ENCODE measurements at places on chromosomes 4 and X. TPM values are rescaled to one million over a fixed set of nuclear protein-coding genes. Genes with fewer than 3 reads are reported as not detected.

The IL2RG gene
- total RNA-seq: 306 TPM

The STK32B gene
- not detected for total RNA-seq

The CYBB gene
- total RNA-seq: 1.1 TPM

The ZXDB gene
- 21.3 TPM for total RNA-seq

The SMIM31 gene
- not detected for total RNA-seq

The FGFR3 gene
- total RNA-seq: 0.90 TPM

The GPR50 gene
- total RNA-seq: not detected

The C1QTNF7 gene
- not detected for total RNA-seq

The DCLK2 gene
- total RNA-seq: 0.15 TPM

GRCh38 chrX:151679798-151680402 is 15.4 kb upstream of the PRRG3 start:
- no peak for DNase-seq
- H3K4me3 ChIP-seq: no peak overlapping the region
- H3K4me1 ChIP-seq: no peaks in the 10 kb centered on the region
- H3K36me3 ChIP-seq: no peaks in the 10 kb centered on the region
- H3K27ac ChIP-seq: no peak overlapping the region

GRCh38 chr4:86919561-86920223 is 15.1 kb upstream of the AFF1 start:
- DNase-seq: no peak
- H3K27ac ChIP-seq: no peak overlapping the region
- H3K27me3 ChIP-seq: no peaks in the 10 kb centered on the region
- H3K4me3 ChIP-seq: no peak overlapping the region
- H3K4me1 ChIP-seq: no peaks in the 10 kb centered on the region

DNA sequence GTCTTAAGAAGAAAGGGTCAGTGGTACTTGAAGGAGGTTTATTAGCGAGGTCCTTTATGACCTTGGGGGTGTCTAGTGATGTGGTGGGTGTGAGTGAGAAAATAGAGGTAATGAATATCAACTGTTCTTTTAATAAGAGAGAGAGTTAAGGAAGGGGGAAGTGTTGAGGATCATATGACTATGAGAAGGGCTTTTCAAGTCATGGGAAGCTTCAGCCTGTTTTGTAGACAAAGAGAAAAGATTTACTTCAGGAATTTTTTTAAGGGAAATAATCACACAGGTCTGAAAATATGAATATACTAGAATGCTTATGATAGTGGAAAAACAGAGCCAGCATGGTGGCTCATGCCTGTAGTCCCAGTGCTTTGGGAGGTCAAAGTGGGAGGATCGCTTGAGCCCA is 41.3 kb upstream of the MTMR1 start:
- H3K27ac ChIP-seq: no peak overlapping the region
- DNase-seq: no peak
- no peaks in the 10 kb centered on the region for H3K36me3 ChIP-seq
- H3K4me3 ChIP-seq: no peak overlapping the region
- H3K4me1 ChIP-seq: no peaks in the 10 kb centered on the region

- DNase-seq: no peak
- no peak overlapping the region for H3K27ac ChIP-seq
- H3K36me3 ChIP-seq: no peaks in the 10 kb centered on the region
Measured at GRCh38 chr4:81214144-81214880, 710 bp downstream of the PRKG2 start.

GRCh38 chrX:131063613-131064012 is 5.5 kb downstream of the ARHGAP36 start:
- DNase-seq: no peak
- H3K4me3 ChIP-seq: no peak overlapping the region
- H3K36me3 ChIP-seq: no peaks in the 10 kb centered on the region
- H3K27ac ChIP-seq: no peak overlapping the region
- H3K27me3 ChIP-seq: peaks cover 28% of the 10 kb centered on the region
- no peaks in the 10 kb centered on the region for H3K4me1 ChIP-seq

- no peaks in the 10 kb centered on the region for H3K36me3 ChIP-seq
- H3K4me1 ChIP-seq: no peaks in the 10 kb centered on the region
- no peak for DNase-seq
- no peaks in the 10 kb centered on the region for H3K27me3 ChIP-seq
- no peak overlapping the region for H3K27ac ChIP-seq
Measured at GRCh38 chr4:146235654-146236177, 21.4 kb downstream of the REELD1 start.

DNA sequence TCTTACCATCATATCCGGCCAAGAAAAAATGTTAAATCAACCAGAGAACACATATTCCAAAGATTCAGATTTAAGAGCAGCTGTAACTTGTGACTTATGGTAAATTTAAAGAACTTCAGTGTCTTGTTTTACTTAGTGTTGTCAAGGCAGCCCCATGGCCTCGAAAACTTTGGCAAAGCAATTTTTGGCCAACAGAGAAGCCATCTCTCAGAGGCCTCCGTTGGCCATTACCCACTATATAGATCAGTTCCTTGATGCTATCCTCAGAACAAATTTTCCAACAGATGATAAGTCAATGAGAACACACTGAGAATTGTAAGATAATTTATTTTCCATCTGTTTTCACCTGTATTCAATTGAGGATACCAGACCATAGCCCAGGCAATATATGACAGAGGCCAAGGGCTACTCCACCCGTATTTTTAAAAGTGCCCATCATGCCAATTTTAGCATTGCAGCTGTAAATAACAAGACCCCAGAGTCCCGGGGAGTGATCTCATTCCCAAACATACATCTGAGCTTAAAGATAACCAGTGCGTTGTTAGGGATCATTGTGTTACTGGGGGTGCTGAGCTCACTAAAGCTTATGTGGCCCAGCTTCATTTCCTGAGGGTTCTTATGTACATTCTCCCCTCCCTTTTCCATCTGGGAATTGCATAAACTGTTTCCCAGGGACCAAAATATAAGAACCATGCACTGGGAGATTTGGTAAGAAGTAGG is 50.0 kb upstream of the PDHA1 start:
- DNase-seq: no peak
- H3K27ac ChIP-seq: no peak overlapping the region
- H3K27me3 ChIP-seq: no peaks in the 10 kb centered on the region

GRCh38 chr4:25466966-25467697 is 90.1 kb downstream of the ANAPC4 start:
- H3K4me3 ChIP-seq: no peak overlapping the region
- H3K36me3 ChIP-seq: no peaks in the 10 kb centered on the region
- no peaks in the 10 kb centered on the region for H3K27me3 ChIP-seq
- DNase-seq: no peak
- no peaks in the 10 kb centered on the region for H3K4me1 ChIP-seq

DNA sequence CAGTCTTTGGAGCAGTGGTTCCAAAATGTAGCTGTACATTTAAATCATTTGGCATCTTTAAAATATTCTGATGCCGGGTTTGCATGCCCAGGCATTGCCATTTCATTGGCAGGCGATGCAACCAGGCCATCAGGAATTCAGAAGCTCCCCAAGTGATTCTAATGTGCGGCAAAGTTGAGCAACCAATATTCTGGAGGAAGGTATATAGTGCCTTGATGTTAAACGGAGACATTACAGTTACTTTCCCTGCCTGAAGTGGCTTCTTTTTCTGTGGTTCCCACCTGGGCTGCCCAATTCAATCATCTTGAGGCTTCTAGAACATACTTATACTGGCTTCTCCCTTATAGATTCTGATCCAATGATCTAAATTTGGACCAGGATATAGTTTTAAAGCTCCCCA is 68.7 kb upstream of the PGM2 start:
- H3K36me3 ChIP-seq: no peaks in the 10 kb centered on the region
- H3K4me1 ChIP-seq: peaks cover 24% of the 10 kb centered on the region
- no peak overlapping the region for H3K27ac ChIP-seq
- DNase-seq: no peak
- no peak overlapping the region for H3K4me3 ChIP-seq

GRCh38 chr4:37604461-37604860 is 81.7 kb downstream of the RELL1 start:
- no peak overlapping the region for H3K27ac ChIP-seq
- no peaks in the 10 kb centered on the region for H3K27me3 ChIP-seq
- H3K4me1 ChIP-seq: peaks cover 6% of the 10 kb centered on the region
- no peak for DNase-seq

GRCh38 chrX:53435997-53436396 is 1.8 kb upstream of the HSD17B10 start:
- no peak overlapping the region for H3K4me3 ChIP-seq
- no peaks in the 10 kb centered on the region for H3K27me3 ChIP-seq
- peak; percentile 41 for DNase-seq
- H3K36me3 ChIP-seq: no peaks in the 10 kb centered on the region
- H3K27ac ChIP-seq: no peak overlapping the region

DNA sequence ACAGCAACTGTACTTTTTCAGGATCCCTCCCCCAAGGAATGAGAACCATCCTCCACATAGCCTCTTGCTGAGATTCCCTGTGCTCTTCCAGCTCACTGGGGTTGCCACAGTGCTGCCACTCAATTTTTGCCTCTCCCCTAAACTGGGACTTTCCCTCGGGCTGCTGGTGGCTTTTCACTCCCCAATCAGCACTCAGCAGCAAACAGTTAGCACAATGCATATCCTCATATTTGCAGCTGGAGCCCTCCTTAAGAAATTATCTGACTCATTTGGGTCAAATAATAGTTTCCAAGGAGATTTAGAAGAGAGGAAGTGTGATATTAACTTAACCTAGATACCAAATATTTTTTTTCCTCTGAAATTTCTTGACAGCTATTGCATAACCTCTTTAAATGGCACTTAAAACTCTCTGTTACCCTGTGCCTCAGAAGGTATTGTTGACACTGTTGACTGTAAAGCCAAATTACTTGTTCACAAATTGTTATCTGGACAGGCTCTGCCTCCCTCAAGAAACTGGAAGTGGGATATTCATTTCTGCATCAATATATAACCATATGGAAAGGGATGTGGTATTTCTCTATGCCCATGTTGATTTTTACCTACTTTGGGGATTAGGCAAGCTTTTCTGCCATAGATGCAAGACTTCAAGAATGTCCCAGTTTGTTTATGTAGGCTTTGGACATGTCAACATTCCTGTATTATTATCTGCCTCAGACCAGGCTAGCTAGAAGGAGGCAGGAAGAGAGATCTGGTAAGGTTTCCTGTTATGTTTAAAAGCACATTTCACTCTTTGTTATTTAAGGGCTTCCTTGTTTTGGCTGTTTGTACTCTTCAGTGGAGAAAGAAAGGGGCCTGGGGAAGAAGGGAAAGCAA is 58.0 kb downstream of the SEPTIN11 start:
- H3K4me1 ChIP-seq: peaks cover 31% of the 10 kb centered on the region
- peak; percentile 9 for DNase-seq
- H3K4me3 ChIP-seq: no peak overlapping the region
- peak overlapping the region; percentile 50 for H3K27ac ChIP-seq
- H3K36me3 ChIP-seq: no peaks in the 10 kb centered on the region

GRCh38 chr4:21752616-21753015 is 196.0 kb downstream of the KCNIP4 start:
- no peaks in the 10 kb centered on the region for H3K36me3 ChIP-seq
- DNase-seq: no peak
- H3K27ac ChIP-seq: no peak overlapping the region
- no peak overlapping the region for H3K4me3 ChIP-seq

DNA sequence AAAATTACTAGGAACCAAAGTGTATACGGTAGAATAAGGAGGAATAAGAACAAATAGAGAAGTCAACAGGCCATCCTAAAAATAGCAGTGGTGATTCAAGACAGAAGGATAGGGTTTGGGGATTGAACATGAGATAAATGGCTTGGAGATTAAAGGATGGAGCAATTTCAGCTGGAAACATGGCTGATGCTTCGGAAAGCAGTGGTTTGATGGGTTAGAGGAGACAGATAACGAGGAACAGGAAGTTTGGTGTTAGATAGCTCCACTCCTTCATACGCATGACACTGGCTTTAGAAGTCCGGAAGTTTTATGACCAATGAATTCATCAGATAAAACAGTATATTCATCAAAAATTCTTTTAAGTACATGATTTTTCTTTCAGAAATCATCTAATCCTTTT is 70.8 kb upstream of the GALNTL6 start:
- no peaks in the 10 kb centered on the region for H3K27me3 ChIP-seq
- no peak overlapping the region for H3K4me3 ChIP-seq
- no peak for DNase-seq
- H3K36me3 ChIP-seq: no peaks in the 10 kb centered on the region
- H3K4me1 ChIP-seq: no peaks in the 10 kb centered on the region

DNA sequence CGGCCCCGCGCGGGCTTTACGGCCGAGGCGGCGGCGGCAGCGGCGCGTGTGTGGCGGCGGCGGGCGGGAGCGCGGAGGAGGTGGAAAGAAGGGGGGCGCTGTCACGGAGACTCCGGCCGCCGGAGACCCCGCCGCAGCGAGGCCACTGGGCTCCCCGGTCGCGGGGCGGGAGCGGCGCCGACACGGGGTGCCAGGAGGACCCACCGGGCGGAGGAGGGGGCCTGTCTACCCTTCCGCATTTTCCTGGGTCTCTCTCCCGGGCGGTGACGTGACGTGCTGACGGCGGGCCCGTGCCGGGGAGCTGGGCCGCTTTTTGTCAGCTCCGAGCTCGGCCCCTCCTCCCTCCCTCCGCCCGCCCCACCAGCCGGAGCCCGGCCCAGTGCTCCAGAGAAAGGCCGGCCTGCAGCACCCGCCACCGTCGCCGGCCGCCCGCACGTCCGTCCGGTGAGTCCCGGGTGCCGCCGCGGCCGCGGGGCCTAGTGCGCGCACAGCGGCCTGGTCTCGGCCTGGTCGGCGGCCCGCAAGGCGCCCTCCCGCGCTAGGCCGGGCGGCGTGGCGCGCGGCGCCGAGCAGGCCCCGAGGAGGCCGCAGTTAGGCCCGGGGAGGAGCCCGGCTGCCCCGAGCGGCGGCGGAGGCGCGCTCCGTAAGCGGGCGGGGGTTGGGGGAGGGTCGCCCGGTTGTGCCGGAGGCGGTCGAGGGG is at the start of gene ZFX:
Gene ZFX, plus strand, starts transcription at position 379 of the 700 bp plus-strand sequence. CDS start 23,014 bp downstream, outside the sequence.
- H3K27ac ChIP-seq: peak within 1 kb of the TSS; percentile 89
- peak within 1 kb of the TSS; percentile 95 for H3K4me3 ChIP-seq
- H3K27me3 ChIP-seq: no peaks in the 10 kb centered on the region
- DNase-seq: peak; percentile 63

GRCh38 chrX:93404121-93404520 is 269.3 kb downstream of the NAP1L3 start:
- no peaks in the 10 kb centered on the region for H3K27me3 ChIP-seq
- H3K27ac ChIP-seq: no peak overlapping the region
- H3K4me1 ChIP-seq: no peaks in the 10 kb centered on the region
- no peak for DNase-seq

DNA sequence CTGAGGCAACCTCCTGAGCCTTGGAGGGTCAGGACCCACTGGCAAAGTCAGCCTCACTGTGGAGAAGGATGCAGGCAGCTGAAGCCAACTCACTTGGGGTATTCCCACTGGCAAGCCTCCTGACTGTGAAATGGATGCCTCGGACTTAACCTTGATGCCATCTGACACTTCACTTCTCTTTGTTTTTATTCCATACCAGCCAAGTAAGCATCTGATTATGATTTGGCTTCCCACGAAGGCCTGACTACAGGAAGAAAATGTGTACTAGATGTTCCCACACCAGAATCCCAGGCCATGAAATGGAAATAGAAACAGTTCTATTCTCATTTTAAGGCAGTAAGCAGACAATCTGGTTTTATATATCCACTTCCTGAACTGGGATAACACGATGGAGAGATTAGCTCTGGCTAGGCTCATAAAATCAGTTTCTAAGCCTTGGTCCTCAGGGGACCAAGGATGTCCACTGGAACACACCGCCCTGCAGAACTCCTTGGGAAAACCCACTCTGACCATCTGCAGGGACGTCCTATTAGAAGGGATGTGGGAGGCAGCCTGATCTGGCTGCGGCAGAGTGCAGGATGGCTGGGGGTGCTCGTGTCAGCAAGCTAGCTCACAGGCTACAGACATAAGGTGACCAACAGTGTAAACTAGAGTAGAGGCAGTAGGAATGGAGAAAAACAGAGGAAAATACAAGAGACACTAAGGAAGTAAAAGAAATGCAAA is 89.3 kb downstream of the TSPAN5 start:
- no peak overlapping the region for H3K4me3 ChIP-seq
- no peaks in the 10 kb centered on the region for H3K4me1 ChIP-seq
- no peak overlapping the region for H3K27ac ChIP-seq
- no peaks in the 10 kb centered on the region for H3K36me3 ChIP-seq
